ENCODE measurements at places on chromosomes 5 and 9.
A peak's percentile ranks its signal among the peaks of the same experiment; 100 is the strongest.

DNA sequence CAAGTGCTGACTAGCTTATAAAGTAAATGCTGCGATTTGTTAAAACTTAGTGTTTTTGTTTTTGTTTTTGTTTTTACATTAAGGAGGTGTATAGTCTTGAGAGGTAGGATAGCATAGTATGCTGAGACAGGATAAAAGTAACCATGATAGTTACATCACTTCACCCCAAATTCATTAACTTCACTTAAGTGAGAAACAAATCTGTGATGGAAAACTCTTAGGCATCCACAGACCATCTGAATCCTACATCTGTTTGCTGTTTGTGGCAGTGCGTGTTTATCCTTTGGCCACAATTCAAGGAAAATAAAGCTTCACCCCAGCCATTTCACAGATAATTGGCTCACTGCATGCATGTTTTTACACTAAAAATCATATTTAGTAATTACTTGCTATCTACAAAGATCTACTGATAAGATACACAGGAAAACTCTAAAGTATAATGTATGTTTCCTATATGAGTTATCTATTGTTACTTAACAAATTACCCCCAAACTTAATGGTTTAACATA, 82.0 kb downstream of the ZNF622 start:
- no peak for DNase-seq

GRCh38 chr9:37965116-37965515, 61.2 kb upstream of the SLC25A51 start:
- no peak for DNase-seq

DNA sequence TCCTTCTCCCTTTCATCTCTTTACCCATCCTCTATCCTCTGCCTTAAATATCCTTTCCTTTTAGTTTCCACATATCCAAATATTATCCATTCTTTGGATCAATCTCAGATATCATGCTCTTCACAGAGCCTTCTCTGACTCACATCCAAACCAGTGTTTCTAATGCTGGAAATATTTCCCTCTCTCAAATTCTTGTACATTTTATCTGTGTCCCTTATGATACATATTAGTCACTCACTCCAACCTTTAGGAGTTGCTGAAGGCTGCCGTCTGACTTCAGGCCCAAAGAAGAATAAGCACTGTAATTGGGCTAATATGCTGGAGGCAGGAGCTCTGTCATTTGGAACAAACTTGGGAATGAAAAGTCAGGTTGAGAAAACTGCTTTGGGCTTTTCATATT, 156.4 kb upstream of the RUSC2 start:
- DNase-seq: no peak

DNA sequence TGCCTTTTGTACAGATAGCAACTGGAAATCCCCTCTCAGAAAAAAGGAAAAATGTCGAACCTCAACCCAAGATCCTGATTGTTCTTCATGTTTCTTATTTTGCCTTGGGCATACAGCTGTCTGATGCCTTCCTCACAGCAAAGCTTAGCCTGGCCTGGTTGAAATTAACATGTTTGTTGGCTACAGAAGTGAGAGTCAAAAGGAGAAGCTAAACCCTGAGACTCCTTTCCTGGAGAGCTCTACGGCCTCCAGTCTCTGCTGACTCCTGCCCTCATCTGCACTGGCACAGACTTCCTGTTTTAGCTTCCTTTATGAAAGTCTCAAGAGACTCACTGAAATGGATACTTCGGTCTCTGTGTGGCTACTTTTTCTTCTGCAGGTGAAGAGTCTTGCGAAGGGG, 186.7 kb downstream of the PARP8 start:
- DNase-seq: no peak

- DNase-seq: peak; percentile 40
Measured at GRCh38 chr5:149317281-149318048, 27.8 kb upstream of the GRPEL2 start.

GRCh38 chr9:137198051-137198901, 2.3 kb downstream of the TPRN start:
- no peak for DNase-seq

GRCh38 chr9:114486205-114486963, 18.9 kb downstream of the WHRN start:
- no peak for DNase-seq

DNA sequence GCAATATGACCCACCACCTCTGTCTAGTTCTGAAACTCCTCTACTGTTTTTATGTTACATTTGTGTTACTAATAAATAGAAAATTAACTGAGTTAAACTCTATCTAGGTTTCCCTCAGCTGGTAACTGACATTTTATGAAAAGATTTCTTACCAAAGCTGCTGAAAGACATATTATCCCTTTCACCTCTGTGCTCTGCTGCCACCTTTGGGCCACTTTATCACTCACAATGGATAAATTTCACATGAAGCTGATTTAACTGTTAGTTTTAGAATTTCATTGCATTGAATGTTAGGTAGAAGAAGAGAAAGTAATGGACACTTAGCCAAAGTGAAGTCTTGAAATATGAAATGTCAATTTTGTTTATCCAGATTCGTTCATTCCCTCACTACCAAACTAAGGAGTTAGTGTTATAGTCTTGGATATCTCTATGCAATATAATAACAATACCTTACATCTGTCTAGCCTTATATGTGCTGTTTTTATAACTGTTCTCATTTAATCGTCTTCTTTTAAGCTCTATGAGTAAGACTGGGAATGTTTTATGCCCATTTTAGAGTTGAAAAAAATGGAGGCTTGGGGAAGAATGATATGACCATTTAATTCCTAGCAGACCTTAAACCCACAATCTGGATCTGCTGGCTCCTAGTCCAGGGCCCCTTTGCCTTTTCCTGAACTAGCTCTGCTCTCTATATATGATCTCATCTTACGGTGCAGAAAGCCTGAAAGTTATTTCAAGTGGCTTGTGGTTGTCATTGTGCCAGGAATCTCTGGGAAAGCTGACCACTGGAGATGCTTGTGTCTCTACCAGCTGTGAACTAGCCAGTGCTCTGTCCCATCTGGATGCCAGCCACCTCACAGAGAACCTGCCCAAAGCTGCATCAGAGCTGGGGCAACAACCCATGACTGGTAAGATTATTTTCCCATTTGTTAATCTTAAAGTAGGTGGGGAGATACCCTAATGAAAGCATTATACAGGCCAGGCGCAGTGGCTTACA, 97.1 kb downstream of the GOLPH3 start:
- DNase-seq: peak; percentile 63

DNA sequence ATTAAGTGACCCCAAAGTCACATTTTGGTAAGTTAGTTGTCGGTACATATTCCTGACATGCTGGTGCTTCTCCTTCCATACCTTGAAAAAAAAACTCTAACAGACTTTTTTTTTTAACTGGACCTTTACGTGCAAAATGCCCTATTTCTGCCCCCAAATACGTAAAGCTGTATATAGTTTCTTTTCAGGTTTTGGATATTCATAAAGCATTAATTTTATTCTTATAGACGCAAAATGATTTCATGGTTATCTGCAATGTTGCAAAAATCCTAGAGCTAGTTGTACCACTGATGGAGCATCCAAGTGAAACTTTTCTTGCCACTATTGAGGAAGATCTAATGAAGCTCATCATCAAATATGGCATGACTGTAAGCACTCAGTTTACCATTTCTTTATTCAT, 167.6 kb downstream of the NIPBL start:
- no peak for DNase-seq

- DNase-seq: no peak
Measured at GRCh38 chr5:318341-318897, 3.1 kb upstream of the AHRR start.

DNA sequence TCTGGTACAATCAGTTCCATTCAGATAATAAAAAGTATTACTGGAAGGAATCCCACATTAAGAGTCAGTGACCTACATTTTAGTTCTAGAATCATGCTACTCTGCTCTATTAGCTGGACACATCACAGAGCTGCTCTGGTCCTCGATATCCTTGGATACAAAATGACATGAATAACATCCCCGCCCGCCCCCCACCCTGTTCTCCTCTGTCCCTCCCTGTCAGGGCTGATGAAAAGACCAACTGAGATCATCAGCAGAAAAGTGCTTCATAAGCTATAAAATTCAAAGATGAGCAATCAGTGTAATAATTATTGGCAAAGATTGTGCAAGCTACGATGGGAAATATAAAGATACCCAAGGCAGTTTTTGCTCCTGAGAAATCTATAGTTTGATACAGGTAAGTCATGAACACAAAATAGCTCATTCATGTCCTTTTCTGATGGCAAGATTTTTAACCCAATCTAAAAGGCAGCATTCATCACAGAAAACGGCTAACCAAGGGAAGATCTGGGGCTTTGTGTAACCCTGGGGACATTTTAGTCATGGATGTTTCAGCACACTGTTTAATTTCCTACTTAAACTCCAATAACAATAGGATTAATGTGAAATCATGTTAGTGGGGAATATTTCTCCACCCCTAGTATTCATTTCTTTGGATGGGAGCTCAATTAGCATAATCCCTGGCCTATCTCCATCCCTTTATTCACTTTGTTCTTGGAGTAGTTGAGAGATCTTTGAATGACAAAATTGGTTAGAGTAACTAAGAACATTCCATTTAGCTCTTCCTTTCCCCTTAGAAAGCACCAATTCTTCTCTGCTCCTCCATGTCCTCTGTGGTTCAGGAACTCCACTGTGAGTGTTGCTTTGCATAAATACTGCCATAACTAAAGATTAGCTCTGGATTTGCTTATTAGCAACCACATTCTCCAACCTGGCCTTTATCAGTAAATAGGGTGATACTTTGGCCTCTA, 459.4 kb upstream of the GRIA1 start:
- no peak for DNase-seq

DNA sequence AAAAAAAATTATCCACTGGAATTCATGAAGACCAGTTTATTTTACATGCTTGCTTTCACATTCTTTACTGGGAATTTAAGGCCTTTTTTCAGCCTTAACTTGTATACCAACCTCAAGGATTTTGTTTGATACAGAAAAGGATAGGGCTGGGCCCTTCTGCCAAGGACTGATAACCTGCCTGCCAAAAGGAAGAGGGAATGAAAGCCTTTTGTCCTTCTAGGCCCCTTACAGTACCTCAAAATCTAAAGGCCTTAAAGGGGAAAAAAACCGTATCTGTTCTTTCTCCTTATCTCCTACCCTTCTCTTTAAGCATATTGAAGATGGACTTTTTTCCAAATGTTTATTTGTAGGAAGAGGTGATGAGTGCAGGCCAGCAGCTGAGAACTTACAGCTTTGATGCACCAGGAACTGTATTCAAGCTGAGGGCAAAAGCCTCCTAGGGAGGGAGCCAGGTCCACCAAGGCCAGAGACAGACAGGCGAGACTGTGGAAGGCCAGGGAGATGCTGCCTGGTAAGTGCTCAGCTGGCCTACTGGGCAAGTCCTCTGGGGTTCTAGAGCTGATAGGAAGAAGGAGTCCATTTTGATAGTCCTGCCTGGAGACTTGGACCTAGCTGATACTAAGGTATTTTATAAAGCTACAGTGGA, 31.8 kb downstream of the FAXDC2 start:
- DNase-seq: no peak

DNA sequence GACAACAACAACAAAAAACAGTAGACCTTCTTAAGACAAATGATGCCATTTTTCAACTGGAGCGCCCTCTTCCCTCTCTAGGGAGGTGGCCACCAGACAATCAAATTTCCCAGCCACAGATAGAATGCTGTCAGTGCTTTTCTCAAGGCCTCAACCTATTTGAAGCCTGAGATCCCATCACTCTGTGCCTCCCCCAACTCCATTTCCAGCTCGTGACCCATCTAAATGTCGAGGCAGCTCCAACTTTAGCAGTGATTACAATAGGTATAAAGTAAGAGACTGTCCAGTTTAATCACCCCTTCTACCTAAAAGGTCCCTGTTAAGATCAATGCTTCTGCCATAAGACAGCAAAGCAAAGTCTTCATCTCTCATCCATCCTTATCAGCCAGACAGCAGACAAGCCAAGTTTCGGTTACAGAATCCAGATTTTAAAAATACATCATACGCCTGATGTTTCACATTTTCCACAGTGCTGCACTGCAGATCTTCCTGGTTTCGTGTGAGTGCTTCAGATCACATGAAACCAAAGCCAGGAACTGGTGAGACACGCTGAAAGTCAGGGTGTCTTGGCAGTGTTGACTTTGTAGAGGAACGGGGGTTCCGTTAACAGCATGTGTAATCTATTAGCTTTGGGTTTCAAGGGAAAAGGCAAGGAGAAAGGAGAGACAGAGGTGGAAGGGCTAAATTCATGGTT, 447.8 kb downstream of the ENC1 start:
- DNase-seq: no peak

- DNase-seq: no peak
Measured at GRCh38 chr5:93048858-93049257, 532.2 kb downstream of the NR2F1-AS1 start.

DNA sequence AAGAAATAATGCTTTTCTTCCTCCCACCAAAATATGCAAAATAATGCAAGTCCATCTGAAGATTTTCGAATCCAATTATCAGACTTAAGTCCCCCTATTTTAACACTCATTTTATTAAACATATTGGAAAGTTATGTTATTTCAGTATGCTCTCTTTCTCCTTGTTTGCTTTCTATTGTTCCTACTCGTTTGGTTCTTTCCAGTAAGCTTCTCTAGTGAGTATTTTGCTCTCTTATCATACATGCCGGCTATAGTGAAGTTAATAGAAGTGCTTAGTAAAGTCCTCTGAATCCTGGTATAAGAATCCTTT, 517 bp downstream of the ALDH1A1 start:
- DNase-seq: no peak

GRCh38 chr5:32089146-32090000, 84.7 kb downstream of the GOLPH3 start:
- no peak for DNase-seq

DNA sequence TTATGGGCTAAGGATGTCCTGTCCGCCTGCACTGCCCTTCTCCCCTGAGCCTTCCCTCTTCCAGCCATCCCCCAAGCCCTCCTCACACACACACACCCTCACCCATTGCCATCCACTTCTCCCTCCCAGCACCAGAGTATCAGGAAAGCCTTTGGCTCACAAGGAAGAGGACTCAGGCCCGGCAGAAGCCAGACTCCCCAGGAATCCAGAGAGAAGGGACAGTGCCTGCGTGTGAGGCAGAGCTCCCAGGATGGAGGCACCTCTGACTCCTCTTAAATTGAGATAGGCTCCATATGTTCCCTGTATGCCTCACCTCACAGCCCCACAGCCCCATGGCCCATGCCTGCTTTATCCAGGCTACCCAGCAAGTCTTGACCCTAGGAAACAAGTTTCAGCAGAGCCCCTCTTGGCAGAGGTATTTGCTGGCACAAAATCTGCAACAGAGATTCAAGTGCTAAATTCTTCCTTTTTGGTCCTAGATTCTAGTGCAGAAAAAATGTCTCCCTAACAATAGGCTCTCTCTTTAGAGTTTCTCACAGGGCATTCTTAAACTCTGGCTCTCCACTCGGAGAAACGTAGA, 761 bp downstream of the IL17B start:
- DNase-seq: no peak

GRCh38 chr9:98457726-98458370, 202.4 kb upstream of the TBC1D2 start:
- DNase-seq: no peak

DNA sequence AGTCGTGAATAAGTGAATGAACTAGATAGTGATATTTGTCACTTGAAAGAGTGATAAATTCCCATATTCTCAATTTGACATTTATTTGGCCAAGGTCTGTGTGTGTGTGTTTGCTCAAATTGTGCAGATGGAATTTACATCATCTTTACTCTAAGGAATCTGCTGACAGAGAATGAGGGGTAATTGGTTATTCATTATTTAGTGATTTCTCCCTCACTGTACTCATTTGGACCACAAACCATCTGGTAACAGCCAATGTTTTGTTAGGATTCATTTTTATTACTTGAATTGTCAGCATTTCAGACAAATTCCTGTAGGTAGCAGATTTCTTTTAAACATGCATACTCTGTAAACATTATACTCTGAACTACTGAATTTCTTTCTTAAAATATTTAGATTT, 15.6 kb downstream of the VCAN start:
- no peak for DNase-seq

- DNase-seq: no peak
Measured at GRCh38 chr5:17951392-17952169, 317.3 kb downstream of the TAF11L14 start.

All from naive thymus-derived CD8-positive, alpha-beta T cell (primary cell).